ENCODE measurements at places on chromosomes 12 and 14.

GRCh38 chr12:15538881-15539280 is 216.6 kb downstream of the PTPRO start:
- DNase-seq = no peak

DNA sequence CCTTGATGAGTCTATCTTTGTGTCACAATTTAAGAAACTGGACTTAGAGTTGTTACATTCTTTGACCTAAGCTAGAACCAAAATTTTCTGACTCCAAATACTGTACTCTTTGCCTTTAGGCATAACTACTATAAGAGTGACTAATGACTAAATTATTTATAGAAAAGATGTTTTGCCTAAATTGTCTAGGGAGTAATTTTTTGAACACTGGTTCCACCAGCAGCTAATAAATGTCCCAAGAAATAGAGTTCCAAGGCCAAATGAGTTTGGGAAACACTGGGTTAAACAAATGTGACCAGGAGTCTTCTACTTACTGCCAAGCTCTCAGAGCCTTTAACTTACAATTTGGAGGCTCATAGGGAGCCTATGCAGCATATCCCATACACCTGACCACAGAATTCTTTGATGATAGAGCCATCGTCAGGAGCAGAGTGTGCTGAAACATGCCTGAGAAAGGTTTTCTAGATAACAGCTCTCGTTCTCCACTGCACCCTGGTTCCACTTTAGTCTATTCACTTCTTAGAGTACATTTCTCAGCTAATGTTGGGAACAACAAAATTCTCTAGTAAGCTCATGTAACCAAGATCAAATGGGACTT is 215.9 kb upstream of the HMGA2 start:
- no peak for DNase-seq

DNA sequence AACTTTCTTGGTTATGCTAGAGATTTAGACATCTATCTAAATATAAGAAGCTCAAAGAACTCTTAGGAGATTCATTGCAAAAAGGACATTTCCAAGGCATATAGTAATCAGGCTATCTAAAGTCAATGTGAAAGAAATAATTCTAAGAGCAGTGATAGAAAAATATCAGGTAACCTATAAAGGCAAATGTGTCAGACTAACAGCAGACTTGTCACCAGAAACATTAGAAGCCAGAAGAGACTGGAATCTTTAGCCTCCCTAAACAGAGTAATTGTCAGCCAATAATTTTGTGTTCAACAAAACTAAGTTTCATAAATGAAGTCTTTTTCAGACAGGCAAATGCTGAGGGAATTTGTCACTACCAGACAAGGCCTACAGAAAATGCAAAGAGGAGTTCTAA is 122.0 kb upstream of the SCAF11 start:
- DNase-seq = no peak

GRCh38 chr12:58479401-58479800 is 440.9 kb downstream of the LRIG3 start:
- no peak for DNase-seq

GRCh38 chr14:105324080-105324778 is 9.7 kb downstream of the PACS2 start:
- no peak for DNase-seq

DNA sequence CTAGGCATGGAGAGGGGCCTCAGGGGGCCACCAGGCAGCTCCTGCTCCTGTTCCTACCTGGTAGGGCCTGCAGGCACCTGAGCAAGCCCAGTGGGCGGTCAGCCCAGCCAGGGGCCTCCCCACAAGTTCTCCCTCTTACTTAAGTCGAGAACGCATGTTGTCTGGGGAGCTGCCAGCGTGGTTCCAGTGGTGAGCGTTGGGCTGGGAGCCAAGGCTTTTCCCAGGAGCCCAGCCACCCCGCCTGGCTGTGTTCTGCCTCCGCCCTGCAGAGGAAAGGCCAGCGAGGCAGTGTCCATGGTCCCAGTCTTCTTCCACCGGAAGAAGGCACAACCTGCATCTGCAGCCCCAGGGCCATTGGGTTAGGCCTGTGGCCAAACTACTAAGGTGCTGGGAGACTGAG is 1.4 kb downstream of the C14orf180 start:
- no peak for DNase-seq

DNA sequence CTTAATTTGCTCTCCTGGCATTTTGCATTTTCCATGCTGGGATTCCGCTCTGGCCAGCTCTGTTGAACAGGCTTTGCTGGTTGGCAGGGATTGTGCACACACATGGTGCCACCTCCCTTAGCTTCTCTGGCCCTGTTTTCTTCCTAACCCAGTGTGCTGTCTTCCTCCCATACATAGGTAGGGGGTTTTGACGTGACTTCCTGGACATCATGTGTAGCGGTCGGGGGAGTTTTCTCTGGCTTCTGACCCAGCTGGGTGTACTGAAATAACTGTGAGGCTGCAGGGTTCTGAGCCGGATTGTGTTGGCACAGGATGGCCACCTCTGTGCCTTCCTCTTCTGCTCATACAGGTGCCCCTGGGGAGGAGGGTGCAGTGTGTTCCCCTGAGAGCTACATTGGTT is 25.7 kb downstream of the C14orf132 start:
- no peak for DNase-seq

DNA sequence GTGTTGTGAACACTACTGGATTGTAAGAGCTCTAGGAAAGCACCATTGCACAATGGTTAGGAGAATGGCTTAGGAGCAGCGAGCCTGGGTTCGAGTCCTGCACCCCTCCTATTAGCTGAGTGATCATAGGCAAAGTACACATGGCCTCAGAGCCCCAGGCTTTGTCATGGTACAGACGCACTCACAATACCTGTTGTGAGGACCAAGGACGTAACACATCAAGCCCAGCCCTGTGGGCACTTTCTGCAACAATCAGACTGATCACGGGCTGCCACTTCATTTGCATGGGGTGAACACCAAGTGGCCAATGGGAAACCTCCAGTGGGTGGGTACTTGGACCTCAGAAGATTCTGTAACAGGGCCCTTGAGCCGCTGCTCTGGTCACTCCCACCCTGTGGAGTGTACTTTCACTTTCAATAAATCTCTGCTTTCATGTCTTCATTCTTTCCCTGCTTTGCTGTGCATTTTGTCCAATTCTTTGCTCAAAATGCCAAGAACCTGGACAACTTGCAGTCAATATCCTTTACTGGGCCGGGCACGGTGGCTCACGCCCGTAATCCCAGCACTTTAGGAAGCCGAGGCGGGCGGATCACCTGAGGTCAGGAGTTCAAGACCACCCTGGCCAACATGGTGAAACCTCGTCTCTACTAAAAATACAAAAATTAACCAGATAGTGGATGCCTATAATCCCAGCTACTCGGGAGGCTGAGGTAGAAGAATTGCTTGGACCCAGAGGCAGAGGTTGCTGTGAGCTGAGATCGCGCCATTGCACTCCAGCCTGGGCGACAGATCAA is 28.2 kb downstream of the GLRX5 start:
- DNase-seq = no peak

DNA sequence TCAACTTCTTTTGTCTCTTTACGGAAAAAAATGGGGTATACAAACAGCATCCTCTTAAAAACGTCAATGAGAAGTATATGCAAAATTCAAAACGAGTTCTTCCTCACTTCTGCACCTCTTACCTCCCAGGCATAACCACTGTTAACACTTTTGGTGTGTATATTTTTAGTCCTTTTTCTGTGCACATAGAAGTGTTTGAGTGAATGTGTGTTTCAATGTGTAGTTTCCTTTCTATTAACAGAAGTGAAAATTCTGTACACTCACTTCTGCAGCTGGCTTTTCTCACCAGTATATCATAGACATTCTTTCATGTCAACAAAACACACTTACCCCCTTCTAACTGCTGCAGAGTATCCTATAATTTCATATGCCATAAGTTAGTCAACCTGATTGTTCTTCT is 5.4 kb downstream of the UBR7 start:
- no peak for DNase-seq

DNA sequence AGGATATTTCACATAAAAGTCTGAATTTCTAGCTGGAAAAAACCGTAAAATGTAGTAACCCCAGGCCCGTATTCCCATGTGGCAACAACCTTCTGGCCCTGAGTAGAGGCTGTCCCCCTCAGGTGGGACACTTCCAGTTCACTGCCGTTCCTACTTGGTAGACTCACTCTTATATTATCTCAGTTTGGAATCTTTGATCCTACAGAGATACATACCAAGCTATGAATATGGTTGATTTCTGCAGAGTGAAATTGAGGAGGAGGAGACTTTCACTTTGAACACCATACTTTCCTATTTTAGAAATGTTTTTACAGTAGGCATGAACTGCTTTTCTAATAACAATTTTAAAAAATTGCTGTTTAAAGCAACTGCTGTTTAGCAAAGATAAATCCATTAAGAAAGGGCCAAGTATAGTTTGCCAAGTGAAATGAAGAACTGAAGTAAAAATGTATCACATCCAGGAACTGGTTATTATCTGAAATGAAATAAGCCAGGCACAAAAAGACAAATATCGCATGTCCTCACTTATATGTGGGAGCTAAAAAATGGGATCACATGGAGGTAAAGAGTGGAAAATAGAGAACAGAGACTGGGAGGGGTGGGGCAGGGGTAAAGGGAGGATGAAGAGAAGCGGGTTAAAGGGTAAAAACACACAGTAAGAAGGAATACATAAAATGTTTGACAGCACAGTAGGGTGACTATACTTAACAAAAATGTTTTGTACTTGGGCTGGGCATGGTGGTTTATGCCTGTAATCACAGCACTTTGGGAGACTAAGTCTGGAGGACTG is 92.8 kb upstream of the METAP2 start:
- no peak for DNase-seq

DNA sequence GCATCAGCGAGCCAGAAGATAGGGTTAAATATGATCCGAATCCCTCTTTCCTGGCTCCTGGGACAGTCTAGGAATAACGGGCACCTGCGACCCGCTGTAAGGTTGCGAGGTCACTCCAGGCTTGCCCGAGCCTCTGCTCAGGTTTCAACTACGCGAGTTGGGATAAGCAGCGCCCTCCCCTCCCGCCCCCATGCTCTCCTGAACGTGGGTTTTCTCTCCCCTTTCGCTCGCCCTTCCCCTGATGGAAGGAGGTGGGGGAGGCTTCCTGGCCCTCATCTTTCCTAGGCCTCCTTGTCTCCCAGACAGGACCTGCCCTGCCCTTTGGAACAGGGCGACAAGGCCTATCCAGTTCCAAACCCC is 753 bp upstream of the ATP5MC2 start:
- peak; percentile 74 for DNase-seq

- no peak for DNase-seq
Measured at GRCh38 chr14:31070431-31070830, 44.3 kb upstream of the STRN3 start.

DNA sequence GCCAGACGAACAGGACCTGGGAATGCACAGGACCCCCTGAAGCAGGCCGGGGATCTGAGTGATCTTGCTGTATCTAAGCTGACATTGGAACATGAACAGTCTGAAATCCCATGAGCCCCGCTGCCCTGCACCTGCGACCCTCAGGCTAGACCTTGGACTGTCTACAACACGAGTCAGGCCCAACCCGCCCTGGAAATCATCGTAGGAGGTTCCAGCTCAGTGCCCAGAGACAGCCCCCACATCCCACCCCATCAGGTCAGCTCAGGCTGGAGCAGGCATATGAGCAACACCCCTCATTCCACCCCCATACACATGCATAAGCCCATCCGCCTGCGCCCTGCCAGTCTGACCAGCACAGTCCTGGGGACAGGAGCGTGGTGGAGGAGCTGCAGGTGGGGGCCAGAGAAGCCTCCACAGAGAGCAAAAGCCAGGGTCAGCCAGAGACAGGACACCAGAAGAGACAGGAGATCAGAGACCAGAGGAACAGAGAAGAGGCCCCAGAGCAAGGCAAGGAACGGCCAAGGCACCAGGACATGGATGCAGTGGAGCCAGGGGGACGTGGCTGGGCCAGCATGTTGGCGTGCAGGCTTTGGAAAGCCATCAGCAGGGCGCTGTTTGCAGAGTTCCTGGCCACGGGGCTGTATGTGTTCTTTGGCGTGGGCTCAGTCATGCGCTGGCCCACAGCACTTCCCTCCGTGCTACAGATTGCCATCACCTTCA is at the start of gene AQP6:
AQP6 (plus strand) TSS at position 307 of the 720 bp plus-strand sequence; CDS start at position 534, 227 bp downstream.
- DNase-seq = no peak

- DNase-seq = no peak
Measured at GRCh38 chr12:111089616-111090015, 169.2 kb upstream of the MYL2 start.

DNA sequence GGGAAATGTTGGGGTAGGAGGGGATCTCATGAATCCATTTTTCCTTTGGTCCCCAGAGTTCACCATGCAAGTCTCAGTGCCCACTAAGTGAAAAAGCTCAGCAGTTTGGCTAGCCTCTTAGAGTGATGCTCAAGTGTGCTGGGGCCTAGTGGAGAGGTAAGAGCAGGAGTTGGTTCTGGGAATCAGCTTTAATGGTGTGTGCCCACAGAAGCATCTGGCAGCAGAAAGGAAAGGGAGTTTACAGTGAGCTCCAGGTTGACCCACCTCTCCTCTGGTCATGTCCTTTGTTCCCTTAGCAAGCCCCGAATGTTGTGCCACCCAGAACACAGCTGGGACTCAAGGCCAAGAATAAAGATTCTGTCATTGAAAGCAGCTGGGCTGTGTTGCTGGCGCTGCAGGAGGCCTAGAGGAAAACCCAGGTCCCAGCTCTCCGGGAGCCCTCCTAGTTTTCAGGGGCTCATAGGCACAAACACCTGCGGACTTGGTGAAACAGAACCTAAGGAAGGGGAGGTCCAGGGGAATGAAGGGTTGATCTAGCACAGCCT is 320.8 kb downstream of the ZFP36L1 start:
- DNase-seq = no peak

DNA sequence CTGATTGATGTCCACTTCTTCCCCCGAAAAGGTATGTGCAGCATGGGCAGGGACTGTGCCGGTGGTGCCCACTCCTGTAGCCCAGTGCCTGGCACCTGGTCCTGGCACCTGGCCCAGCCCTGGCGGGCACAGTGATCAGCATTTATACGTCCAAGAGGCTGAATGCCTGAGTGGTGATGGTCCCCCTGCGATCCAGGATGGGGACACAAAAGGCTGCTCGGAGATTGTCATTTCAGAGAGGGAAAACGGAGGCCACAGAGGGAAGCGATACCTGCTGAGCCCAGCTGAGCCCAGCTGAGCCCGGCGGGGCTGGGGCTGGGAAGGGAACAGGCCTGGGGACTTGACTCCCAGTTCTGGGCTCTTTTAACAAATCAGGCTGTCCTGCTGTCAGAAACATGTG is 55.8 kb downstream of the PRIMA1 start:
- DNase-seq = no peak

- no peak for DNase-seq
Measured at GRCh38 chr14:21258005-21258888, 11.0 kb downstream of the HNRNPC start.

GRCh38 chr12:101493556-101493955 is 18.4 kb downstream of the SPIC start:
- no peak for DNase-seq

- DNase-seq = no peak
Measured at GRCh38 chr12:7837366-7837765, 35.3 kb downstream of the SLC2A14 start.

GRCh38 chr12:26373606-26374495 is 178.5 kb downstream of the SSPN start:
- DNase-seq = no peak

DNA sequence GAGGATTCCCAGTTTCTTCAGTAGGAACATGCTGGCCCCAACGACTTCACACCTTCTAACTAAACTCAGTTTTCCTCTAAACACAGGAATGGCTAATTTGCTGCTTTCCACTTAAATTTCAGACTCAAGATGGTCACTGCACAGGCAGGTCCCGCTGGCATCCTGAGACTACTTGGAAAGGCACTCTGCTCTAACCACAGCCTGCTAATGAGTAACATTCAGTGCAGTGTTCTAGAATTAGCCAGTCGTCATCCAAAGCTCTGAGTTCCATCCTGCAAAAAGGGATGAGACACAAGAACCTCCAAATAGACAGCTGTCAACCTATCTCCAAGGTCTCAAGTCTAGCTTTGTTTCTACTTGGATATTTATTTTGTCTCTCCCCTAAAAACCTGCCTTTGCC is 6.0 kb downstream of the CCDC92 start:
- no peak for DNase-seq

- peak; percentile 71 for DNase-seq
Measured at GRCh38 chr14:69363055-69363454, 35.0 kb downstream of the ERH start.

Measured in SK-N-DZ (cell line).